ENCODE measurements at places on chromosomes 12 and 14.

GRCh38 chr12:112543751-112544150 is 125.0 kb downstream of the PTPN11 start:
- DNase-seq = no peak

GRCh38 chr12:53101931-53102781 is 1.1 kb upstream of the SOAT2 start:
- DNase-seq = no peak

- no peak for DNase-seq
Observed at GRCh38 chr12:8603286-8603685, 9.4 kb downstream of the AICDA start.

GRCh38 chr14:99382071-99382470 is 98.6 kb downstream of the SETD3 start:
- no peak for DNase-seq

DNA sequence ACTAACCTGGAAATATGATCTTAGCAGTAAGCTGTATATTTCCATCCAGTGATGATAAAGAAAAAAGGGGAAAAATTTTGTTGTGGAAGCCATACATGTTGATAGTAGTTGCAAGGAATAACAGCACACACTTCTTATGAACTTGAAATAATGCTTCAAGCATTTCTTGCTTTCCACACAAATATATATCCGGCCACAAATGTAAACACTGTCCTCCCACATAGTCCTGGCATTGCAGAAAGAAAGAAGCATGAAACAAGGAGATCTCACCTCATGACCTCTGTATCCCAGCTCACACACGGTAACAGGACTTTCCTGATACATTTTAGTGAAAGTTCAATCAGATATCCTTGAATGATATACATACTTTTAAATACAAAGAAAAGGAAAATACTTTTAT is 56.0 kb downstream of the LLPH start:
- DNase-seq = no peak

- DNase-seq = no peak
Observed at GRCh38 chr12:56677680-56678079, 10.4 kb downstream of the PTGES3 start.

DNA sequence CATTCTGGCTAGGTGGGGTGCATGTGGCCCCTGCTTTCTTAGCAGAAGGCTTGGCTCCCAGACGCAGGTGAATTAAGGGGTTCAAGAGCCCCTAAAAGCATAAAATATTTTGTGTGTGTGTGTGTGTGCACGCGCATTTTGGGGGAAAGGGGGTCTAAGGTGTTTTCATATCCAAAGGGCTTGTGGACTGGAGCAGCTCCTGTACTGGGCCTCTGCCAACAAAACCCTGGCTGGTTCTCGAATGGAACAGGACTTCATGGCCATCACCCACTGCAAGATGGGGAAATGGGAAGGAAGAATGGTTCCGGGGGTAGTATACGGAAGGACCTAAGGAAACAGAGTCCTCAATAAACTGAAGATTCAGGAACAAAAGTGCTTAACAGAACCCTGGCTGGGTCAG is 3.9 kb upstream of the ATN1 start:
- no peak for DNase-seq
